Coronary artery (tissue), 2 donors: ENCODE measurements at places on chromosomes 1 and 21.

DNA sequence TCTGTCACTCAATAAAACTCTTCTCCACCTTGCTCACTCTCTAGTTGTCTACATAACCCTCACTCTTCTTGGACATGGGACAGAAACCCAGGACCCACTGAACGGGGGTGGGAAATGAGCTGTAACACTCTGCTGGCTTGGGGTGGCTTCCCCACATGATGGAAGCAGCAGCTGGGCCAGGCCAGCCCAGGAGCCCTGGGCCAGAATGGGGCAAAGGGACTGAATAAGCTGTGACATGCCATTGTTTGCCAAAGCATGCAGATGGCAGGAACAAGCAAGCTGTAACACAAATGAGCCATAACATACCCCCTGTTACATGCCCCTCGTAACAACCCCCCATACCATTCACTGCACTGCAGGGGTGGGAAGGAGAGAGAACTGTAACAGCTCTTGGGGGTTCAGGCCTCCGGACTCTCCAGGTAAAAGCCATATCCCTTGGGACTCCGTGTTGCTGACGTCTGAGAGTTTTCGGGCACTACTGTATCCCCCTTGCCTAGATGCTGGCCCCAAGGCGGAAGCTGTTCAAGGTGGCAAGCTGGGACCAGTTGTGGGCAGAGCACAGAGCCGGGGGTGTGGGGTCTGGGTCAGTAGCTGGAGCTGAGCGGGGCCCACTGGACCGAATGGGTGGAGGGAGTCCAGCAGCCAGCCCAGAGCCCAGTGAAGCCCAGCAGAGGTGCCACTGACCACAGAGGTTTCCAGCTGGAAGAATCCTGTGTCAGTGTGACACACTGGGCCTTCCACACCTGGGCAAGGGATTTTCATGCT, 56.1 kb upstream of the DMRTB1 start:
- no peak for DNase-seq

GRCh38 chr1:228048659-228049298, 33.7 kb upstream of the ARF1 start:
- peak; percentile 69 for DNase-seq

- peak; percentile 82 for DNase-seq
Observed at GRCh38 chr21:26844258-26845065, 747 bp downstream of the ADAMTS1 start.

DNA sequence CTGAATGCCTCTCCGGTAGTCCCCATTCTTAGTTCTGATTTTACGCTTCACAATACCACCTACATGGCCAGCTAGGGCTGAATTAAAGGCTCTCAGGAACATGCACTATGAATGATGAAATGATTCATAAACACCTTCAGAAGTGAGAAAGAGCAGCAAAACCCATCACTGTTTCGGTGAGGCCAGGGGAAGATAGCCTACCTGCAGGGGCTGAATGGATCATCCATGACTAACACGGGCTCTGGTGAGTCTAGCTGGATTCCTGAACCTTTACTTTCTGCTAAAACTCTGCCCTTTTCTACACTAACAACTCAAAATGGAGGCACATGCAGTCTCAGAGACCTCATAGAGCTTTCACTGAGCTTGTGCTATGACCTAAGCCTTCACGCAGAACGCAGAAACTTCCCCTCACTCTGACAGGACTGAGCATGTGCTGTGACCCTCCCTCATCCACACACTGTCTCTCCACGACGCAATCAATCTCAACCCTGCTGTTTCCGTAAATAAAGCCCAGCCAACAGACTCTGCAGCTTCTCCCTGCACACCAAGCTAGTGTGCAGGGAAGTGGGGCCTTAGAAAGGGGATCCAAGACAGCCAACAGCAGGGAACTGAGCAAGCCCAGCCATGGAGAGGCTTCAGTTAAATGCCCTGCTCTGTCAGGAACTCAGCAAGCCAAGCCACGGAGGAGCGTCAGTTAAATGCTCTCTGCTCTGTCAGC, 207.8 kb downstream of the SLC45A1 start:
- DNase-seq, result peak; percentile 89

DNA sequence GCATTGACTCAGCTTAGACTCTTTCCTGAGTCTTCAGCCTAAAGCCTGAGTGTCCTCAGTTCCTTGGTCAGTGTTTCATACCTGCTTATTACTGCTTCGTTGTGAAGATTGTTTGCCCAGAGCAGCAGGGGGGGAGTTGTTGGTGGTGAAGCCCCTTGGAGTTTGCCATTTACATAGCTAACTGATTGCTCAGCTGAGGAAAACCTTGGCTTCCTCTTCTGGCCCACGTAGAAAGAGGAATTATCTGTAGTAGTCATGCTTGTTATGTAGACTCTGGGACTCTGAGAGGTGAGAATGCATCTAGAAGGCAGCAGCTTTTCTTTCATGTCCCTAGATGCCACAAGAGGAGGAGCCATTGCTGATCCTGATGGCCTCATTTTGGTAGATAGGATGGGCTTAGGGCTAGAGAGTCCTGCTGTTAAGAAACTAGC, 125.9 kb downstream of the MAST2 start:
- DNase-seq, result no peak

GRCh38 chr1:17594026-17594425, 54.5 kb downstream of the ARHGEF10L start:
- no peak for DNase-seq

- no peak for DNase-seq
Observed at GRCh38 chr1:208988811-208989222, 594.7 kb upstream of the CAMK1G start.

DNA sequence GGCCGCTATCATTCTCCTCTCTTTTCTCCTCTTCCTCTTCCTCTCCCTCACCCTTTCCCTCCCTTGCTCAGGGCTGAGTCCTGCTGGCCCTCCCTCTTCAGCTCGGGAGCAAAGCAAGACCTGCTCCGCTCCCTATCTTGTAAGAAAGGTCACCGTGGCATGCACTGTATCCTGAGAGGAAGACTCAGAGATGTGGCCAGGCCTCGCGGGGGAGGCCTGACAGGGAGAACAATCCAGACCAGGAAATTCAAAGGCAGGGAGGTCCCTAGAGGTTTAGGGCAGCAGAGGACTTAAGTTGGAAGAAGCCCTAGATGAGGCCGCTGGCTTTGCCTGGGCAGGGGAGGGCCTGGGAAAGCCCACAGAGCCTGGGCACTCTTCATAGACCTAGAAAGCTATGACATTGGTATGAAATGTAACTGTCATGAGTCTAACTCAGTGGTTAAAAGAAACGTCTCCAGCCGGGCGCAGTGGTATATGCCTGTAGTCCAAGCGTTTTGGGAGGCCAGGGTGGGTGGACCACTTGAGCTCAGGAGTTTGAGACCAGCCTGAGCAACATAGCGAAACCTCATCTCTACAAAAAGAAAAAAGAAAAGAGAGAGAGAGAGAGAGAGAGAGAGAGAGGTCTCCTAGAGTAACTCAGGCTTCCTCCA, 14.6 kb upstream of the PTAFR start:
- no peak for DNase-seq
